ENCODE measurements at places on chromosomes 3 and 15. TPM values are rescaled to one million over a fixed set of nuclear protein-coding genes. Genes with fewer than 3 reads are reported as not detected.

- no peak for DNase-seq
- no peak overlapping the region for H3K27ac ChIP-seq
- H3K4me3 ChIP-seq = no peak overlapping the region
- no peaks in the 10 kb centered on the region for H3K27me3 ChIP-seq
- H3K4me1 ChIP-seq = no peaks in the 10 kb centered on the region
These were observed 1596.6 kb downstream of the SI start for GRCh38 chr3:163481738-163482137.

GRCh38 chr3:51934991-51935885 is 6.5 kb downstream of the RRP9 start:
- no peak overlapping the region for H3K27ac ChIP-seq
- H3K4me1 ChIP-seq = peaks cover 18% of the 10 kb centered on the region
- DNase-seq = no peak
- H3K36me3 ChIP-seq = peaks cover 21% of the 10 kb centered on the region

DNA sequence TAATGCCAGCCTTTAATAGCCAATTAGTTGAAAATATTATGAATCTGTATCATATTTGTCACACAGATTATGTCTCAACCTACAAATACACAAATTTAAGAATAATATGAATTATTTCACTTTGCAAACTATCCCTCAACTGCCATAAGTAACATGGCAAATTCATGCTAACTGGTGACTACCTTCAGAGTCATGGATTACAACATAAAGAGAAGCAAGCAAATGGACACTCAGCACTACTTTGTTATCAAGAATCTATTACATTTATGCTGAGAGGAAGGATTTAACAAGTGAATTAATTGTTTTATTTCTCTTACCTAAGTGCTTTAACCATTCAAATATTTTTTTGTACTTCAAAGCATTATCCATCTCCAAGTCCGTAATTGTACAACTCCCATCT is 103.1 kb upstream of the BCL6 start:
- peaks cover 4% of the 10 kb centered on the region for H3K27me3 ChIP-seq
- no peak overlapping the region for H3K4me3 ChIP-seq
- no peak for DNase-seq
- no peak overlapping the region for H3K27ac ChIP-seq

- no peak for DNase-seq
- H3K27ac ChIP-seq = no peak overlapping the region
- H3K4me1 ChIP-seq = peaks cover 4% of the 10 kb centered on the region
- no peak overlapping the region for H3K4me3 ChIP-seq
These were observed 66.6 kb downstream of the ARIH1 start for GRCh38 chr15:72540606-72541237.

CCR1 gene
- 6.6 TPM for total RNA-seq
